ENCODE measurements at places on chromosomes 7 and 10.

DNA sequence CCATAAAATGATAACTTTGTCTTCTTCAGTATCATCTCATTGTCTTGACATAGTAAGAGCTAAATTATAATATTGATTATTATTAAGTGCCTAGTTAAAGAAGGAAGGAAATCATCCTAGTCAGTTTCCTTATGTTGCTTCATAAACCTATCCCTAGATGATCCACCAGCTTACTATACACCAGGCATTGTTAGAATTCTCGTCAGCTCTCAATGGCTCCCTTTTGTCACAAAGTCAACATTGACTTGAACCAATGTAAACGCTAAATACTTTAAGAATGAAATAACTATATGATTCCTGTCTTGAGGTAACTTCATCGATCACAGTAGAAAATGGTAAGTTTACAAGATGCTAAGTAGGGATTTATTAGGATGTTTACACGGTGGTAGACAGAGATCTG, 1162.9 kb downstream of the CNTNAP2 start:
- no peak for DNase-seq

GRCh38 chr10:90560331-90560730, 297.5 kb downstream of the HTR7 start:
- DNase-seq, result no peak

DNA sequence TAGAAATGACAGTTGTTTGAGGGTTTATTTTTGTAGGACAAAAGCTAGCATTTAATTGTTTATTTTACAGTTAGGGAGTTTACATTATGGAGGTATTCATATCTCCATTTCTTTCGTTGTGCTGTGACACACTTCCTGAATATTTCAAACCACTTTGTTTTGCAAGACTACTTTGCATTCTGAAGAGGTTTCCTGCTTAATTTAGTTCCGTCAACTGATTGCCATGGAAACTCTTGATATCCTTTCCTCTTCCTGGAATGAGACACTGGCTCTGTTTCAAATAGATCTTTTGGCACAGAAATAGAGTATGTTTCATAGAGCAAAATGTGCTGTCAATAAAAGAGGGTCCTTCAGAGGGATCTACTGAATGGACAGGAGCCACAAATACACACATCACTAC, 159.5 kb upstream of the AGR3 start:
- no peak for DNase-seq

DNA sequence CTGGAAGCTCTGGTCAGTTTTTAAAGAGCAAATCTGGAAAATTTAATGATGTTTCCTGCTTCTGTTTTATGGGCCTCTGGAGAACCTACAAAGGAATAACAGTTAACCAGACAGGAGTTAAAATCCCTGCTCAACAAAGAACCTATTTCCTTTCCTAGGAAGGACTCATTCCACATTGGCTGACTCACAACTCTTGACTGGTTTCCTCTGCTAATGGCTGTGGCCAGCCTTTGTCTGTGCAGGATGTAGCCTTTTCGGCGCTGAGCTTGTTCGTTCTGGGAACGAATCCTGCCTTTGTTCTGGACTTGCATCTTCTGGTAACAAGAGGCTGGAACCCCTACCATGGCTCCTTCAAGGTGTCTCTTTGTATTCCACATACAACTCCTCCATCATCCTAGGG, 112.8 kb upstream of the PDCD4 start:
- no peak for DNase-seq

- DNase-seq, result no peak
Observed at GRCh38 chr10:96227206-96227605, 44.2 kb downstream of the BLNK start.

- DNase-seq, result no peak
Observed at GRCh38 chr10:30897547-30897946, 134.1 kb downstream of the ZNF438 start.
